Activated naive CD8-positive, alpha-beta T cell treated with anti-CD3 and anti-CD28 coated beads, Interleukin-2, amount 50 U/mL, for 24 hours (primary cell): ENCODE measurements at places on chromosomes 3 and 15.
A peak's percentile ranks its signal among the peaks of the same experiment; 100 is the strongest.

GRCh38 chr3:59313365-59313764 is 263.5 kb upstream of the CFAP20DC start:
- peak; percentile 58 for DNase-seq
- peaks cover 27% of the 10 kb centered on the region for H3K4me1 ChIP-seq
- no peaks in the 10 kb centered on the region for H3K36me3 ChIP-seq
- H3K27ac ChIP-seq = no peak overlapping the region
- no peaks in the 10 kb centered on the region for H3K27me3 ChIP-seq

DNA sequence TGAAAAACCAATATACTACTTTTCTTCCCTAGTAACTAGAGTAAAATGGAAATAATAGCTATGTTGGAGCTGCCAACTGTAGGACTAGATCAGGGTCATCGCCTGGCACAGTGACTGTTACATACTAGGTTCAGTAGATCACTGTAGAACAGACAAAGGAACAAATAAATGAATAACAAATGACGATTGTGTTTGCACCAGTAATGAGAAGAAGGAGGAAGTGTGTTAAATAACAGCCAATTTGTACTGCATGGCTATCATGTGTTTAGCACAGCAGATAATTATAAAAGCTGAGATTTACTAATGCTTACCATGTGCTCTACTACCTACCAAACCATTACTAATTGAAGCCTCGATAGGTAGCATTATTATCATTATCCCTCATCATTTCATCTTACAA is 85.3 kb upstream of the FXR1 start:
- H3K27ac ChIP-seq = no peak overlapping the region
- H3K4me1 ChIP-seq = no peaks in the 10 kb centered on the region
- no peak for DNase-seq
- H3K4me3 ChIP-seq = no peak overlapping the region
- no peaks in the 10 kb centered on the region for H3K36me3 ChIP-seq

GRCh38 chr3:4990069-4990468 is 10.8 kb downstream of the BHLHE40 start:
- peaks cover 11% of the 10 kb centered on the region for H3K36me3 ChIP-seq
- H3K27me3 ChIP-seq = no peaks in the 10 kb centered on the region
- H3K4me1 ChIP-seq = peaks cover 67% of the 10 kb centered on the region
- no peak for DNase-seq
- H3K27ac ChIP-seq = no peak overlapping the region

GRCh38 chr3:55409806-55410205 is 77.3 kb downstream of the WNT5A start:
- H3K27me3 ChIP-seq = no peaks in the 10 kb centered on the region
- H3K4me1 ChIP-seq = no peaks in the 10 kb centered on the region
- no peak overlapping the region for H3K27ac ChIP-seq
- H3K4me3 ChIP-seq = no peak overlapping the region

- no peak for DNase-seq
- H3K27ac ChIP-seq = no peak overlapping the region
- H3K4me3 ChIP-seq = no peak overlapping the region
- H3K4me1 ChIP-seq = no peaks in the 10 kb centered on the region
These were observed 30.2 kb downstream of the PLAAT1 start for GRCh38 chr3:193271101-193271840.

DNA sequence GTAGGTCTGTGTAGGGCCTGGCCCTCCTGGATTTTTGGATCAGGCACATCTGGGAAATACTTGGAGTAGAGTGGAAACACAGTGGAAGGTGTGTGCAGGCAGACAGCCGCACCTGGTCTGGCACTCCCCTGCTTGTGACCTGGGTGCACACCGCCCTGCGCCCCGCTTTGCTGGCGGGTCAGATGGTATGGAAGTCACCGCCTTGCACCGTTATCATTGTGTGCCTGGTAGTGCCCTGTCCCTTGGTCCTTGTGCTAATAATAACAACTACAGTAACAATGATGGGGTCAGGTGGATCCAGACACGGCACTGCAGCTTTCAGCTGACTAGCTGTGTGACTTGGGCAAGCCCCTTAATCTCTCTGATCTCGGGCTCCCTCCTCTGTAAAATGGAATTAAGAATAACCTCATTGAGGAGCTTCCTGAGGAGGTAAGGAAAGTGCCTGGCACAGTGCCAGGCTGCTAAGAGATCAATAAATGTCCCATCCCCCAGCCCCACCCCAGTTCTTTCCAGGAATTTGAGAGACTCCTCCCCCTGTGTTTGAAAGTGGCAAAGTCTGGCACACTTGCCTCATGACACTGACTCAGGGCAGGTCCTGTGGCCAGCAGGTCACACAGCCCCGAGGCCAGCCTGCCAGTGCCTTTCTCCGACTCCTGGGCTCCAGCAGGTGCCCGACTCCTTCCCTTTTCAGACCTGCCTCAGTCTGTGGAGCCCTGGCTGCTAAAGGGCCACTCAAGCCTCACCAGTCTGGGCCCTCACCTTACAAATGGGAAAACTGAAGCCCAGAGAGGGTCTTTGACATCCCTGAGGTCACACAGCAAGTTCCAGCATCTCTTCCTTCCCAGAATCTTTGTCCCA is 9.8 kb downstream of the ISG20 start:
- DNase-seq = peak; percentile 41
- peak overlapping the region; percentile 96 for H3K27ac ChIP-seq
- H3K4me3 ChIP-seq = peak overlapping the region; percentile 66
- H3K4me1 ChIP-seq = peaks cover 78% of the 10 kb centered on the region
- H3K27me3 ChIP-seq = no peaks in the 10 kb centered on the region
- H3K36me3 ChIP-seq = peaks cover 30% of the 10 kb centered on the region

DNA sequence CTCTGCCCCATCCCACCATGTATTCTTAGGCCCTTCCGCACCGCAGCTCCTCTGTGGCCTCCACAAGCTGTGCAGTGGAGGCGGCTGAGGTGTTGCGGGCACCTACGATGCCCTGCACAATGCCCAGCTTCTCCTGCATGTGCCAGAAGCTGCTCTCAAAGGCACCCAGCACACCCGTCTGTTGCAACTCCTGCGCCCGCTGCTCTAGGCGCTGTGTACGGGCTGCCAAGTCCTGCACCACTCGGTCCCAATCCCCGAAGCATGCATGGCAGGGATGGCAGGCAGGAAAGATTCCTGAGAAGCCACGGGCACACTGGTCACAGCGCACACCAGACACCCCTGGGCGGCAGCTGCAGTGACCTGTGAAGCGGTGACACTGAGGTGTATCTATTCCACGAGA is 3.1 kb upstream of the USP19 start:
- no peak for DNase-seq
- H3K36me3 ChIP-seq = peaks cover under 1% of the 10 kb centered on the region
- no peak overlapping the region for H3K27ac ChIP-seq
- H3K4me1 ChIP-seq = peaks cover 16% of the 10 kb centered on the region
- H3K27me3 ChIP-seq = no peaks in the 10 kb centered on the region
- no peak overlapping the region for H3K4me3 ChIP-seq

- peaks cover 20% of the 10 kb centered on the region for H3K4me1 ChIP-seq
- no peak overlapping the region for H3K27ac ChIP-seq
- H3K27me3 ChIP-seq = no peaks in the 10 kb centered on the region
- peaks cover 21% of the 10 kb centered on the region for H3K36me3 ChIP-seq
- no peak for DNase-seq
These were observed 115.1 kb downstream of the ULK4 start for GRCh38 chr3:41846850-41847249.

DNA sequence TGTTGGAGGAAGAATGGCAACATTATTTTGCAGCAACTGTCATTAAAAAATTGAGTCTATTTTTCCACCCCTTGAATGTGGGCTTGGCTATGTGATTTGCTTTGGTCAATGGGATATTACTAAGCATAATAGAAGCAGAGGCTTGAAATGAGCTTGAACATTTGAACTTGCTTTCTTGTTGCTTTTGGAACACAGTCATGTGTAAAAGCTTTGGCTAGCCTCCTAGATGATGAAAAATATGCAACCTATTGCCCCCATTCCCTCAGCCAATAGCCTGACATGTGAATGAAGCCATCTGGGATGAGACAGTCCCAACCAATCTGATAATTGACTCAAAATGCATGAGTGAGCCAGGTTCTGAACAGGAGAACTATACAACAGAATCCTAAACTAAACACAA is 78.4 kb downstream of the PLSCR2 start:
- no peaks in the 10 kb centered on the region for H3K36me3 ChIP-seq
- no peak for DNase-seq
- no peak overlapping the region for H3K27ac ChIP-seq
- no peaks in the 10 kb centered on the region for H3K4me1 ChIP-seq

GRCh38 chr3:136694321-136694720 is 57.9 kb downstream of the STAG1 start:
- H3K36me3 ChIP-seq = peaks cover 61% of the 10 kb centered on the region
- no peak overlapping the region for H3K27ac ChIP-seq
- H3K4me1 ChIP-seq = peaks cover 50% of the 10 kb centered on the region
- DNase-seq = no peak
- H3K4me3 ChIP-seq = no peak overlapping the region

GRCh38 chr3:112381673-112382542 is 49.0 kb downstream of the CD200 start:
- H3K36me3 ChIP-seq = peaks cover 3% of the 10 kb centered on the region
- peaks cover 41% of the 10 kb centered on the region for H3K4me1 ChIP-seq
- DNase-seq = no peak
- no peak overlapping the region for H3K4me3 ChIP-seq

DNA sequence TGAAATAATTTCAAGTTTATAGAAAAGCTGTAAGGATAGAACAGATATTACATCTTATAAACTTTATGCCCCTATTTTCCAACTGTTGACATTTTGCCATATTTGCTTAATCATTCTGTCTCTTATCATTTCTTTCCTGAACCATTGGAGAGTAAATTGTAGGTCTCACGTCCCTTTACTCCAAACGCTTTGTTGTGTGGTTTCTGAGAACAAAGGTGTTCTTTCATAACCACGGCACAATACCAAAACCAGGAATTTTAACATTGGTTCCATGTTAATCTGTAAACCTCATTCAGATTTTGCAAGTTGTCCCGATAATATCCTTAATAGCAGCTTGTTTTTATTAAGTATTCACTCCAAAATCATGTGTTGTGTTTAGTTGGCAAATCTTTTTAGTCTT is 134.8 kb downstream of the AKAP13 start:
- no peaks in the 10 kb centered on the region for H3K27me3 ChIP-seq
- peaks cover 3% of the 10 kb centered on the region for H3K36me3 ChIP-seq
- no peak for DNase-seq
- no peak overlapping the region for H3K27ac ChIP-seq

- H3K4me3 ChIP-seq = no peak overlapping the region
- no peaks in the 10 kb centered on the region for H3K36me3 ChIP-seq
- H3K4me1 ChIP-seq = no peaks in the 10 kb centered on the region
- H3K27ac ChIP-seq = no peak overlapping the region
These were observed 737.9 kb downstream of the MECOM start for GRCh38 chr3:168925568-168925967.

GRCh38 chr15:74889390-74889882 is 406 bp upstream of the MPI start:
- peaks cover 51% of the 10 kb centered on the region for H3K4me1 ChIP-seq
- peak overlapping the region; percentile 91 for H3K4me3 ChIP-seq
